ENCODE measurements at places on chromosomes 5 and 9. TPM values are rescaled to one million over a fixed set of nuclear protein-coding genes. Genes with fewer than 3 reads are reported as not detected.

Gene LCN1
- total RNA-seq, result not detected

Gene C5orf52
- not detected for total RNA-seq

Gene CCDC192
- not detected for total RNA-seq

Gene AQP7
- not detected for total RNA-seq

Gene UBAC1
- 58.2 TPM for total RNA-seq
